ENCODE measurements at places on chromosomes 7 and 10.

DNA sequence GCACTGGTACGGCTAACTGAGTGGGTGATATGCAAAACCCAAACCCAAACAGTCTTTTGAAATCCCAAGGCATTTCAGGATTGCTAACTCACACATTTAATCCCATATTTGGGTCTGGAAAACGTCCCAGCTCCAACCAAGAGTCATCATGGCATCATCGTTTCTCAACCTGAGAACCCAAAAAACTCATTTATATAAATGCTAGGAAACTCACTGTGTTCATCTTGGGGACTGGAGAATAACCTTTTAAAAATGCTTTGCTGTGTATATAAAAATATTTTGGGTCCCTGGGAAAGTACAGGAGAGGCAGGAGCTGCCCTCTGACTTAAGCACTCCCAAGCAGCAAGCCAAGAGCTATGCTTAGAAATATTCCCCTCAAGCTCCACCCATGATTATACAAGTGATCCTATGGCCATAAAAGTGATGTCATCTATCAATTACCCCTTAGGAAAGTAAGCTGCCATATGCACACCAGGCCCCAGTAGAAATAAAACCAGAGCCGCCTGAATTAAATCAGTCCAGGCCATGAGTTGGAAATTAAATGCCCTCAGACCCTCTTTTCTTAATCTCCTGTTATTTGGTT lies 352.1 kb downstream of the FRMD4A start:
- no peak for DNase-seq

DNA sequence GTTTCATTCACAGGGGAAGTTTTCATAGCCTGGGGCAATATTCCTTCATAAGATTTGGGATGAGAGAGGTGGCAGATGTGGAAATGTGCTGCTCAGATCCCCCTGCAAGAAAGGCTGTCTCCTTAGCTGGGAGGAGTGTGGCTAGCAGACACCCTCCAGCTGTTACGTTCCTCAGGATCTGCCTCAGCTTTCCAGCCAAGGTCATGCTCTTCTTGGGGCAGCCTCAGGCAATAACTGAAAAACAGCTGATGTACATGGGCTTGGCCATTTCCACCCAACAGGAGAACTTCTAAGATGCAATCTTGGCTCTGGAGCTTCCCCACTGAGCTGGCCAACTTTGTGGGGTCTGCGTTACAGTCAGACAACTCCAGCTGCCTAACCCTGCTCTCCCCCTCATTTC lies 51.3 kb upstream of the SEPTIN7 start:
- no peak for DNase-seq

DNA sequence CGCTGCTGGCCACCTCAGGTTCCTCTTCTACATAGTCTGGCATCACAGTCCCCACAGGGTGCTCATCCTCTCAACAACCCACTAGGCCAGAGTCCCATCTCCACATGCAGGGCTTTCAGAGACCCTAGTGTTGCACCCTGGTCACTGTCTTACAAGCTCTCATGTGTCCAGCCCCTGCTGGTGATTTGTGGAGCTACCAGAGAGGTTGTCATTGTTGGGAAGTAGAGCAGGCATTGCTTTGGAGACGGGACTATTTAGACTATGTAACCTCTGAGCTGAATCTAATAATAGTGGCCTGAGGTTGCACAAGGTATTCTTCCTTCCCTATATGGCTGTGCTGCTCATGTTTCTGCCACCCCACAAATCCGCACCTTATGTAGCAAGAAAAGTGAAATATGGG lies 135.3 kb upstream of the VWC2 start:
- no peak for DNase-seq

DNA sequence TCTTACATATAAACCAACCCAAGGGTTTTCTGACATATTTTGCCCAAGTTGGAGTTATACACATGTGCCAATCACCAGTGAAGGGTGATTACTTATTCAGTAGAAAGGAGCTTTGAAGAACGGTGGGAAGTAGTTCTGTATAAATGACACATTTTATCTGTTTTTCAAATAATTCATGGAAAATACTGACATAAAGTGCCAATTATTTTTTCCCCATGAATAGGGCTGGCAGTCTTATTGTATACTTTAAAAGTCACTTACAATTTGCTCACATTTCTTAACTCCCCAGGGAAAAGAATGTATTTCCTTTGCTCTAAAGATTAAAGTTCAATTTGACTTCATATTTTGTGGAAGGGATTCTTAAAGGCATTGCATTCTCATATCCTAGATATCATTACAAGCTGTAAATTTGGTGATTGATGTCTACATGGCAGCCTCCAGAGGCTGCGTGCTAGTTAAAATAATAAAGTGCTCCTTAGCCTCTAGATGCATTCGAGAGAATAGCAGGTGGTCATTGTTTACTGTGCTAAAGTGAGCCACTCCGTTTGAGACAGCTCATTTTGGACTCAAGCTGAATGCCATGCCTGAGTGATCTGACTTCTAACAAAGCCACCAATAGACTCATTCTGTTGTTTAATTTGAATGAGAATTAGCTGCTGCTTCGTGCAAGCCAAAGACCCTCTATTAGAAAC lies 148.8 kb upstream of the NRP1 start:
- DNase-seq = peak; percentile 69

DNA sequence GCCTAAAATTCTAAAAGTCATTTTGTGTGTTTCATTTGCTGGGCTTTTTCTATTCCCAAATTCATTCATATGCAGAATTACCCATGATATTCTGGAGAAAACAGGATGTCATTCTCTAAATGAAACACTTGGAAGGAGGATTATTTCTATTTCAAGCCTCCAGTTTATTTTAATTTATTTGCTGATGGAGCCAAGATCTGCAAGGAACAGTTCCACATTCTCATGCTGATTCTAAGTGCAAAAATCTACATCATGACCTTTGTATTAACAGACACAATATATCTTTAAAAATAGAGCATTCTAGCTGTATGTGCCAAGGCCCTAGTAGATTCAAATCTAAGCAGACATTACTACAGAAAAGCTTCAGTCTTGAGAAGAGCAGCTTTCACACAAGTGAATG lies 51.3 kb upstream of the KCND2 start:
- DNase-seq = no peak

DNA sequence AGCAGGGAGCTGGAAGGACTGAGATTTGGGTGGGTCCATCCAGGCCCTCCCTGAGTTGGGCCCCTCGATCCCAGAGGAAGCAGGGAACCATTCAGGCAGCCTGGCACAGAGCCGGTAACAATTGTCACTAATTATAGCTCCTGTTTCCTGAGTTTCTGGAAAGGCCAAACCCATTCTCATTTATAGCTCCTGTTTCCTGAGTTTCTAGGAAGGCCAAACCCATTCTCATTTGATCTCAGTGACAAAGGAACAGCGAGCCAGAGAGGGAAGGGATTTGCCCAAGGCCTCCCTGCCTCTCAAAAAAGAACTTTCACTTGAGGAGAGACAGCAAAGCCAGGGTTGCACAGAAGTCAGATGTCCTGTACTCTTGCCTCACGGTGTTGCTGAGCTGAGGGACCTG lies 521.9 kb downstream of the TYW1 start:
- DNase-seq = no peak

DNA sequence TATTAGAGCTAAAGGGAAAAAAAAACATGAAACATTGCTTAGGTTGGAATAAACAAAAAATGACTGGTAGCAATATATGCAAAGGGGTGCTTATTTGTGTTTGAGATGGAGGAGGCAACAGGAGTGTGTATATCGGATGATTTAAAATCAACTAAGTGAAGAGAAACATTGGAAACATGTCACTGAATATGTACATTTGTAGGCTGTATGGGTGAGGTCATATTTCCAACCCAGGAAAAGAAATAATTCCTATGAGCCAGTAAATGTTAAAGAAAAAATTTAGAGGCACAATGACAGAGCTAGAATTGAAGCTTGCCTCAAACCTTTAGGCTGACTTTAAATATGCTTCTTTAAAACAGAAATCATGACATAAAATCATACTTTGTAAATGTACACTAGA lies 709.0 kb upstream of the SEMA3D start:
- DNase-seq = no peak

- no peak for DNase-seq
Observed at GRCh38 chr7:121388950-121389349, 7.2 kb downstream of the FAM3C start.

DNA sequence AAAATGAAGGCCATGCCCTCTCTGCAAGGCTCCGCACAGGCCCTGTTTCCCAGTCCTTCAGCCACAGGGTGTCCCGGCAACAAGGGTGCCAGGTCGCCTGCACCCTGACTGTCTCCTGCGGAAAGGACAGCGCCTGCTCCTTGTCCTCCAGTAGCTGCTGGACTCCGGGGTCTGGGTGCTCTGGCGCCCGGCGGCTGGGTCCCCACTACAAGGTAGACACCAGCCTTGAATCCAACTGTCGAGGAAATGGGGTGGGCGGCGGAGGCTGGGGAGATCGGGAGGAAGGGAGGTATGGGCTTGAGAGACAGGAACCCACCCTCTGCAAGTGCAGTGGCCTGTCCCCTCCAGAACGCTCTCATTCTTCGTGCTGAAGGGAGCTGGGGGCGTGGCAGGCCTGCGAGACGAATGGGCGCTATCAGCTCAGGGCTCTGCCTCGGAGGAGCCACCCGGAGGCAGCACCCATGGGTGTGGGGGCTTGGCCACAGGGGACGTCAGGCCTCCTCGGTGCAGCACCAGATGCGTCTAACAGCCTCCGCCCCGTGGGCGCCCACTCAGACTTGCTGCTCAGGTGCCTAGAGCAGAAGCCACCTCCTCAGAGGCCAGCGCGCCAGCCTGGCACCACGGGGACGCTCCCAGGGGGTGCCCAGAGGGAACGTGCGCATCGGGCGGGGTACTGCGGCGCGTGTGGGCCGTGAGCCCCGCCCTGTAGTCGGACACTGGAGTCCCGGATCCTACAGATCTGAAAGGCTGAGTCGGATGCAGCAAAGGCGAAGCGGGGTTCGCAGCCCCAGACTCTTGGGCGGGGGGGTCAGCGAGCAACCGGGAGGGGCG lies 15.6 kb downstream of the ADAM8 start:
- DNase-seq = no peak

GRCh38 chr10:117578999-117579590 lies 36.5 kb downstream of the EMX2 start:
- DNase-seq = no peak

DNA sequence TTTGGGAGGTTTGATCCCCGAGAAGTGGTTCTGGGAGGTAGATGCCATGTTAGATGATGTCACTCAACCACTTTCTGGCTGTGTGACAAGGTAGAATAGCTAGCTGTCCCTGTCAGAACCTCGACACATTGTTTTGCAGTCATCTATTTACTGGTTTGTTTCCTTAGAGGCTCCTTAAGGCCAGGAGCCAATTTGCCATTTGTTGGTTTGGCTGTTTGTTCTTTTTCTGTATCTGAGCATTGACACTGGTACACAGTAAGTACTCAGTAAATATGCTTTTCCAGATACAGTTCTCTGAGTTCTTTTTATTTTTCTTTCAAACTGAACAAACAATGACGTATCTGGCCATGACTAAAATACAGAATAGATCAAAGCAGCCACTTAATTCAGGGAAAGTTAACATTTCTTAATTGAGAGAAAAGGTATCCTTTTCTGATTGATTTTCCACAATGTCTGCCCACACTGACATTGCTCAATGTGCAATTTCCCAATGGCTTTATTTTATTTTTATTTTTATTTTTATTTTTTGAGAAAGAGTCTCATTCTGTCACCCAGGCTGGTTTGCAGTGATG lies 121.6 kb downstream of the SPAG6 start:
- no peak for DNase-seq

DNA sequence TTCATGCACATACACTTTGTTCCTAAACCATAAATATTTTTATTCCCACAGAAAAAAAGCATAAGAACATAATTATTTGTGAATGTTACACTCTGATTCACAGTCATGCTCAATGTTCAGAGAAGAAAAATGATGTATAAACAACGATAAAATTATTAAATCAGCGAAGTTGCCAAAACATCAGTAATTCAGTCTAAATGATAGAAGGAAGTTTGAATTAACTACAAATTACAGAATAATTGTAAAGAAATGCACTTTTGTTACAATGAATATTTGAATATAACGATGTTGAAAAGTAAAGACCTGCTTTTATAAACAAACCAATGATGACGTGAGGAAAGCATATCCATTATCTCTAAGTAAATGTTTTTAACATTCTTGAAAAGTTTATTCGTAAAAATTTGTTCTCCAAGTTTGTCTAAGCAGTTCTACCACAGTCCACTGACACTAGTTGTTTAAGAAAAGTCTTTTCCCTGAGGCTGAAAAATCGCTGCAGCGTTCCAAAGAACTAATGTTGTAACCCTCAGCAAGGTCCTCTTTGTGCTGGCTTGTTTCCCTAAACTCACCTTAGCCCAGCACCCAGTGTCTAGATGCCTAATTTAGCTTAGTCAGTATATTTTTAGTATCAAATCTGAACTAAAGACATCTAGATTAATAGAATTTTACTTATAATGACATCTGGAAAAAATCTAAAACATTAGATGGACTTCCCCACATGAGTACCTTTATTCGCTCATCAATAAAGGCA lies 30.4 kb downstream of the TSPAN12 start:
- no peak for DNase-seq

DNA sequence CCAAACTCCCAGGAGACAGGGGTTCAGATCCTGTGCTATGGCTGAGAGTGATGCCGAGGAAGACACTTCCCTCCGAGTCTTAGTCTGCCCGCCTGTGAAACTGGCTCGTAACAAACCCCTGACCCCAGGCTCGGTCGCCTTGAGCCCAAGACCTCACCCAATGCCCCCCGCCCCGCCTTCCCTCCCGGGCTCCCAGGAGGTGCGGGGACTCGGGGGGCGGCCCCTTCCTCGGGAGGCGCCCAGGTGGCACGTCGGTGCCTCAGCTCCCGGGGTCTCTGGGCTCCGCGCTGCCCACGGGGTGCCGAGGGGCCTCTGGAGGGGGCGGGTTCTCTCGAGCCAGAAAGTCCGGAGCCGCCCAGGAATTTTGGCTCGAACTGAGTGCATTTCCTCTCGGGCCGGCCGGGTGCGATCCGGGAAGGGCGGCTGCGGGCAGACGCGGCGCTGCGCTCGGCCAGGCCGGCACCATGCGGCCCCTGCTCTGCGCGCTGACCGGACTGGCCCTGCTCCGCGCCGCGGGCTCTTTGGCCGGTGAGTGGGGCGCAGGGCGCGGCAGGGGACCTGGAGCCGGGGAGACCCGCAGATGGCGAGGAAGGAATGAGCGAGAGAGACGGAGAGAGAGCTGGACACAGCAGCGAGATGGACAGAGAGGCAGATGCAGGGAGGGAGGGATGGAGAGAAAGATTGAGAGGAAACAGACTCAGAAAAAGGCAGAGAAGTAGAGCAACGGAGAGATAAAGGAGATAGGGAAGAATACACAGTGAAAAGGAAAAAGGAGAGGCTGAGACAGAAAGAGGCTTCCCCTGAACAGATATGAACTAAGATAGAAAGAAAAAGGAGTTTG lies at the start of gene PLAC9:
PLAC9 (plus strand) TSS at position 432 of the 841 bp plus-strand sequence; CDS start at position 465, 33 bp downstream.
- no peak for DNase-seq

GRCh38 chr7:135792866-135793265 lies 44.3 kb upstream of the FAM180A start:
- no peak for DNase-seq

- no peak for DNase-seq
Observed at GRCh38 chr10:3046981-3047547, 20.3 kb upstream of the PFKP start.
